ENCODE measurements at places on chromosomes 13 and 19.

- DNase-seq, result no peak
Measured at GRCh38 chr19:14218620-14219330, 12.8 kb upstream of the ADGRL1 start.

GRCh38 chr13:84574851-84575250 lies 692.6 kb upstream of the SLITRK1 start:
- no peak for DNase-seq

GRCh38 chr19:38695832-38696728 lies 48.2 kb downstream of the CAPN12 start:
- DNase-seq, result no peak

GRCh38 chr19:35549174-35549788 lies 3.9 kb downstream of the TMEM147 start:
- peak; percentile 46 for DNase-seq

Measured in right hindlimb (tissue), 1 donor.